ENCODE measurements at places on chromosomes 1 and 21.

DNA sequence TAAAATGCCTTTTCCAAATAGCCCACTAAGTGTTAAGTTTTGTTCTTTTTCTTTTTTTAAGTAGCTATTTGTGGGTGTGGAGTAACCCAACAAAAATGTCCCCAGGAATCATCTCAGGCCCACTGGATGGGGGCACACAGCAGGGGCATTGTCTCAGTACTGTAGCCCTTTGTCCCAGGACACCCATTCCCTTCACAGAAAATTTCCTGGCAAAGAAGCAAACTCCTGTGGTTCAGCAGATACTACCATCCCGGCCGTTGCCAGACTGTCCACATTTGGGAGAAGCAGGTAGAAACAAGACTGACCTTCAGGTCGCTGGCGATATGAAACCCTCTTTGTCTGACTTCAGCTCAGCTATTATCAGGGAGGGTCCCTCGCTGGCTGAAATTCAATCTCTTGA, 23.7 kb upstream of the SRRM1 start:
- no peak for DNase-seq

GRCh38 chr1:87325982-87326738, 2.5 kb upstream of the LMO4 start:
- DNase-seq, result peak; percentile 52

GRCh38 chr1:198156745-198157240, at the start of gene NEK7:
Gene NEK7 (plus strand): TSS chr1:198156998. CDS start chr1:198232581, 75,583 bp downstream.
- peak; percentile 86 for DNase-seq

GRCh38 chr1:181630838-181631237, 147.5 kb downstream of the CACNA1E start:
- no peak for DNase-seq

DNA sequence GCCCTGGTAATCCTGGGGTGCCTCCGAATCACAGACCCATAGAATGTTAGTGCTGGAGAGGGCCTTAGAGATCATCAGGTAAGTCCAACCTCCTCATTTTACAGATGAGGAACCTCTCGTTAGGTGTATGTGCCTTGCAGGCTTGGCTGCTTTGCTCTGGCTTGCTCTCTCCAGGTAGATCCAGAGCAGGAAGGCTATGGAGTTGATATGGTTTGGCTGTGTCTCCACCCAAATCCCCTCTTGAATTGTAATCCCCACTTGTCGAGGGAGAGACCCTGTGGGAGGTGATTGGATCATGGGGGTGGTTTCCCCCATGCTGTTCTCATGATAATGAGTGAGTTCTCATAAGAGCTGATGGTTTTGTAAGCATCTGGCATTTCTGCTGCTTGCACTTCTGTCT, 186.0 kb upstream of the PLXNA2 start:
- DNase-seq, result no peak

- DNase-seq, result no peak
Measured at GRCh38 chr1:67795179-67795912, 37.9 kb downstream of the GNG12 start.

- no peak for DNase-seq
Measured at GRCh38 chr1:18734001-18734400, 103.4 kb downstream of the PAX7 start.

DNA sequence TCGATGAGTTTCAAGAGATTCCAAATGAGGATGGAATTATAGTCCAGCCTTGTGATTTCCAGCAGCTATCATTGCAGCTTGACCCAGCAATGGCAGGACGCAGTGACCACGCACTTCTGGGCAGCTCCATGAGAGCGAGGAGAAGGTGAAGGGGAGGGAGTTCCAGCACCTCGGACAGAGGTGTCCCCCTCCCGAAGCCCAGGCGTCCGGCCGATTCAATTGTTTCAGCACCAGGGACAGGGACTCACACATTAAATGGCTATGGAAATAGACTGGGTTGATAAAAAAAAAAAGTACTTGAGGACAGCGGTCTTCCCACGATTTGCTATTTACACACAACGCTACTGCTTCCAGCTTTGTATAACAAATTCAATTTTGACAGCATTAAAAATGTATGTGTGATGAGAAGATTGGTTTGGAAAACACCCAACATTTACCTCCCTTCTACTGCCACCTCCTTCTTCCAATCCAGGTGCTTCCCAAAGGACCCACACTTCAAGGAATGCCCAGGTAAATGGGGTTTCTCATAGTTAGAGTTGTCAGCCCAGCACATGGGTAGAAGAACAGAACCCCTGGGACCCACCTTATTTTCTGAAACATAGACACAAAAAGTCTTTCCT, 71.8 kb downstream of the DISP3 start:
- DNase-seq, result no peak

DNA sequence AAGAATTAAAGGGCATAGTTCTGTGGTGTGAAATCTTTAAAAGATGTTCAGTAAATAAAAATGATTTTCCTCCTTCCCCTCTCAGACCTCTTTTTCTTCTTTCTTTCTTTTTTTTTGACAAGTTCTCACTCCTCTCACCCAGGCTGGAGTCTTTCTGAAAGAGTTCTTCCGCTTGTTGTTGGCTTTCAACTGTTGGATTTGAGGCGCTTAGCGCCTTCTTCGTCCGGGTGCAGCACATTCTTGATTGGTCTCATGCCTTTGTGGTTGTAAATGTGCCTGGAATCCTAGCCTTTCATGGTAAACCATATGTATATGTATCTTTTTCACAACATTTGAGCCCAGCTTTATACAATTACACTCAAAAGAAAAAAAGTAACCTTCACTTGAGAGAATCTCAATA, 980 bp upstream of the METTL18 start:
- DNase-seq, result no peak

DNA sequence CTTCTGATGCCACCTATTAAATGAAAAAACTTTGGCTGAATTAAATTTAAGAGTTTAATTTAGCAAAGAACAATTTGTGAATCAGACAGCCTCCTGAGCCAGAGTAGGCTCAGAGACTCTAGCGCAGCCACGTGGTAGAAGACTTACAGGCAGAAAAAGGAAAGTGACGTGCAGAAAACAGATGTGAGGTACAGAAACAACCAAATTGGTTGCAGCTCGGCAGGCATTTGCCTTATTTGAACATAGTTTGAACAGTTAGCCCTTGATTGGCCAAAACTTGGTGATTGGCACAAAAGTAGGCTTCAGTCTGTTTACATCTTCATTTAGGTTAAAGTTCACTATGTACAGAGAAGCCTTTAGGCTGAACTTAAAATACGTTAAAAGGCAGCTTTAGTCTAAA, 22.9 kb downstream of the TCP10L start:
- peak; percentile 67 for DNase-seq

DNA sequence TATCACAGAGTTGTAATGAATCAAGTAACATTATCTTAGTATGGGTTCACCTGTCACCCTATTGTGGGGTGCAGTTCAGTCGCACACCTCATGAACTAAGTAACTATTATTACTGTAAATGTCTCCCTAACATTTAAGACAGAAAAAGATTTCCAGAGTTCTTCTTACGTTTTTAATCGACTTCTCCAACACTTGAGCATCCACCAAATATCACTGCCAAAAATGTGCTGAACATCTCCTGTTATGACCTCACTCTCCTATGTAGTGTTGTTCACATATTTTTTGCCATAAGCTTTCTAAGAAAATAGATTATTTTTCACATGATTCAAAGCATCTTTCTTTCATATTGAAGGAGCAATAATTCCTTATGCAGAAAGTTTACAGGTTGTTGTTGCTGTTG, 1.3 kb downstream of the TTLL7 start:
- DNase-seq, result no peak

DNA sequence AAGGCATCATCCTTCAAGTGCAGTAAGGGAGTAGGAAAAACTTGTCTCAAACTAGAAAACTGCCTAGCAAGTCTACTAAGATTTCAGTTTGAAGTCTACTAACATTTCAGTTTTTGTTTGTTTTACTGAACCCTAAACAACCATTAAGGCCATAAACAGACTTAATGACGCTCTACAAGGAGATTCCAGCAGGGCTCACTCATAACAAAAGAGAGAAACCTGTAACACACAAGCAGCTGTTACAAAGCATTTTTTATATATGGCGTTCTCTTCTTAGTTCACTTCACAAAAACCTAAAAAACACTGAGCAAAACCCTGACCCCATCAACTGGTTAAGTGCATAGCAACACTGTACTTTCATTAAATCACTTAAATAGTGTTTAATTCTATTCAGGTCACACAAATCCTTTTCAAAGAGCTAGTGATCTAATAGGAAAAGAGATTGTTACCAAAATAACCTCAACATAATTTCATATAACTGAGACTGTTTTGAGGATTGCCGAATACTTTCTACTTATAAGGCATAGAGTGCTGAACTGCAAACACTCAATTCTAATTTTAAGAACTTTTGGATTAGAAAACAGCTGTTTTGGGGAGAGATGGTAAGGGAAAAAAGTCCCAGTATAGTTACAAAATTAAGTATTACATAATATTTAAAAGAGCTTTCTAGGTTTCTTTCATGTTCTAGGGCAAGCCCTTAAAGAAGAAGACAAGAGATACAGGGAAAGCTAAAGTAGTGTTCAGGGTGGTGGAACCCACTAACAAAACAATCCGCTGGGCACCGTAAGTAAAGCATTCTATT, 1.4 kb downstream of the B3GALNT2 start:
- DNase-seq, result peak; percentile 17

GRCh38 chr1:184753608-184754475, 816 bp downstream of the EDEM3 start:
- DNase-seq, result peak; percentile 56

DNA sequence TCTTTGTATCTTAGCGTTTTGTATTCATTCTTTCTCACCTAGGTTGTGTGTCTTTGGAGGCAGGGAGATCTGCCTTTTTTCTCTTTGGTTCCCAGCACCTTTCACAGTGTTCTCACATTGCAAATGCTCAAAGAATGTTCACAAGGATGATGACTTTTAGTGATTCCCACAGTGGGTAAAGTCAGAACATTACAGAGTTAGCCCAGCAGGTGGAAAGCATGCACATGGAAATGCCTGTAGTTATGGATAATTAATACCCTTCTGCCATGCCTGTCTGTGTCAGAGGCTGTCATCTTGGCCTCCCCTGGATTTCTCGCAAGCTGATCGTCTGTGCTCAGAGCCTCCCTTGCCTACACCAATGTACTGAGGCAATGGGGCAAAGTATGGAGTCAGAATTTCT, 458.9 kb downstream of the LMO4 start:
- no peak for DNase-seq

GRCh38 chr1:238492271-238492670, 601.5 kb upstream of the ZP4 start:
- no peak for DNase-seq

GRCh38 chr1:53591924-53592323, 132.7 kb downstream of the DMRTB1 start:
- no peak for DNase-seq

- no peak for DNase-seq
Measured at GRCh38 chr1:226512076-226512728, 36.4 kb upstream of the STUM start.

DNA sequence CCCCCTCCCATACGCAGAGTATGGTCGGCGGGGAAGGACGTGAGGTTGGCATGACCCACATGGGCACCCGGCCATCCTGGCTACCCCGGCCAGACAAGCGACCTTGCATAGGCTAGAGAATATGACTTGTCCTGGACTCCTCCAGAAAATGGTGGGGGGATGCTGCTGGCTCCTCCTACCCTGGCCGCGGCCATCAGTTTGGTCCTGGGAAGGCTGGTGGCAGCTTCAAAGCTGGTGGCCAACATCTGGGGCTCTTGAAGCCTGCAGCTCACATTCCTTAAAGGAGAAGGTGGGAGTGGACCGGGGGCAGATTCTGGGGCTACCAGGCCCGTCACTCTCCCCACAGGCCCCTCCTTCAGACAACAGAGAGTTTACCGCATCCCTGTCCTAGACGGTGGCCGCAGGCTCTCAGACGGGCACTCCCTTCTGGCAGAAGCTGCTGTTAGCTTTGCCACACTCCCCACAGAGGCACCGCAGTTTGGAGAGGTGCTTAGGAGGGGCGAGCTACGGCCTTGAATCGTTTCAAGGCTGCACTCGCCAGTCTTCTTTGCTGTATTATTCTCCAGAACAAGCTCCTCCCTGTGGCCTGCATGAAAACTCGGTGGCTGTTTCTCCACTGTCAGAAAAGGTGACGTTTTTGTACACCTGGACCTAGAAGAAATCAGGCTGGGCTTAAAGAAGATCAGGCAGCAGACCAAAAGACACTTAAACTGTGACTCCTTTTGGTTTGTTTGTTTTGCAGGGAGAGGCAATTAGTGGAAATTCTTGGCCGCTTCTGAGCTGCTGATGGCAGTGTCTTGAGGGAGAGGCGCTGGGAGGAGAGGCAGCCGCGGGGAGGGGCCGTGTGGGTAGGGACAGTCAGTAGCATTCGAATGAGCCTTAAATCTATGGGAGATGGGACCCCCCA, 68.0 kb downstream of the RUNX3 start:
- DNase-seq, result no peak

DNA sequence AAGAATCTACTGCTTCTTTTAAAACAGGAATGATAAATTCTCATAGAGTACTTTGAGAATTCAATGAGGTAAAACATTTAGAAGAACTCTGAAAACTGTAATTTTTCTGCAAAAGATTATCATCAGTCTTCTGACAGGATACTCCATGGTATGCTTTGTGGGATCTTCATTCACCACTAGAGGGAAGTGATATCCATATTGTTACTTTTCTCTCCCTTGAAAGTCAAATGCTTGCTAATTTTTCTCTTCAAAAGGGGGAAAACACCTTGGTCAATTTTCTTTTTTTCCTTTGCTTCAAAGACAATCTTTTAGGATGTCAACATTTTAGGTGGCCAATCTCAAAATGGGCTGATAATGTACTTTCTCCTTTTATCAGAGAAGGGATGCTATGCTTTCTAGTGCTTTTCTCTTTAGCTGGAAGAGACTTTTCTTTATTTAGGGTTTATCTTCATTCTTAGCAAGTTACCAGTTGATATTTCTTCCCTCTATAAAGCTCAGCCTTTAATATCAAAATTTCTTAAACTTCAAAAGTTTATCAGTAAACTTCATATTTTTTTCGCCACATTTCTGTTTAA, 95.5 kb downstream of the NEGR1 start:
- no peak for DNase-seq

- DNase-seq, result no peak
Measured at GRCh38 chr1:24102961-24103360, 9.0 kb downstream of the MYOM3 start.

GRCh38 chr1:11530731-11531311, 51.9 kb downstream of the DISP3 start:
- no peak for DNase-seq

GRCh38 chr1:65068202-65069010, 79.6 kb upstream of the AK4 start:
- peak; percentile 90 for DNase-seq

- no peak for DNase-seq
Measured at GRCh38 chr1:91402023-91402422, 2.6 kb downstream of the HFM1 start.

DNA sequence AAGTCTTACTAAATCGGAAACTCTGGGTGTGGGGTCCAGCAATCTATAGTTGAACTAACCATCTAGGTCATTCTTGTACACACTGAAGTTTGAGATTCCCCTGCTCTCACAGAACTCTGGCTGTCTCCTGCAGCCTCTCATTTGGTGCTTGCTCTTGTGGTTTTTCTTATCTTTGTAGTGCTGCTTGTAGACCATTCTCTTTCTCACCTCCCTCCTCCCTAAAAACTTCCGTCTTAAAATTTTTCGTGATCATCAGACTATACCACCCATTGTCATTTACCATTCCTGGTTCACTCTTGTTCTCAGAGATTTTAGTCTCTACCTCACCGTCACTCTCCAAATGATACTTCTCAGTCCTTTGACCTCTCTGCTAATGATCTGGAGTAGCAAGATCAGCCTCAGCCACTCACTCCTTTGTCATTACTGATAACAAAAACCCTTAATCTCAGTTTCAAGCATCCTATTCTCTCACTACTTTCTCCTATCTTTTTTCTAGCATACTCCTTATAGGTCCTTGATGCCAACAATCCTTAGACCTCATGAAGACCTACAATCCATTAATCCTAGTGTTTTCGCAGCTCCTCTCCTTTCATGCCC, 13.0 kb upstream of the EPHX4 start:
- DNase-seq, result no peak

GRCh38 chr1:45876000-45876617, 72.7 kb downstream of the MAST2 start:
- peak; percentile 30 for DNase-seq

All from hematopoietic multipotent progenitor cell treated with erythropoietin and hydrocortisone succinate and interleukin-3 and kit ligand, for 17 days (in vitro differentiated cells).